ENCODE measurements at places on chromosomes 11 and 22.

DNA sequence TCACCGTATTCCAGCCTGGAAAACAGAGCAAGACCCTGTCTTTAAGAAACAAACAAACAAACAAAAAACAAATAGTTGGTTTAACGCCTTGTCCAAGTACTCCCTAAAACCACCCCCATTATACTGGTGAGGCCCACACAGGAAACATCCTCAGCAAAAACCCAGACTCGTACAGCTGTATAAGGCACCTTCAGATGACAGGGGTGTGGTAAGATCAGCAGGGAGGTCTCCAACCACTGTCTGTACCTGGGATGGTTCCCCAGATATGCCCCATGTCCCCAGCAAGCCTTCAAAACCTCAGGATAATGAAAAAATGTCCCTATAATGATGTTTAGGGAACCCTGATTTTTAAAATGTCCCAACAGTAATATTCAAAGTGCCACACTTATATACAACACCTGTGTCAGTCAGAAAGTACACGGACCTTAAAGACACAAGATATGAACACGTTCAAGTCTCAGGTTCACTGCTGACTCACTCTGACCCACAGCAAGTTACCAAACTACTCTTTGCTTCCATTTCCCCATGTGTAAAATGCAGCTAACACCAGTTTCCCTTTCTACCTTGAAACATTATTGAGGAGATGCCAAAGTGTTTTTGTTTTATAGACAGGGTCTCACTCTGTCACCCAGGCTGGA, 9.3 kb downstream of the SF3A1 start:
- DNase-seq, result peak; percentile 15

DNA sequence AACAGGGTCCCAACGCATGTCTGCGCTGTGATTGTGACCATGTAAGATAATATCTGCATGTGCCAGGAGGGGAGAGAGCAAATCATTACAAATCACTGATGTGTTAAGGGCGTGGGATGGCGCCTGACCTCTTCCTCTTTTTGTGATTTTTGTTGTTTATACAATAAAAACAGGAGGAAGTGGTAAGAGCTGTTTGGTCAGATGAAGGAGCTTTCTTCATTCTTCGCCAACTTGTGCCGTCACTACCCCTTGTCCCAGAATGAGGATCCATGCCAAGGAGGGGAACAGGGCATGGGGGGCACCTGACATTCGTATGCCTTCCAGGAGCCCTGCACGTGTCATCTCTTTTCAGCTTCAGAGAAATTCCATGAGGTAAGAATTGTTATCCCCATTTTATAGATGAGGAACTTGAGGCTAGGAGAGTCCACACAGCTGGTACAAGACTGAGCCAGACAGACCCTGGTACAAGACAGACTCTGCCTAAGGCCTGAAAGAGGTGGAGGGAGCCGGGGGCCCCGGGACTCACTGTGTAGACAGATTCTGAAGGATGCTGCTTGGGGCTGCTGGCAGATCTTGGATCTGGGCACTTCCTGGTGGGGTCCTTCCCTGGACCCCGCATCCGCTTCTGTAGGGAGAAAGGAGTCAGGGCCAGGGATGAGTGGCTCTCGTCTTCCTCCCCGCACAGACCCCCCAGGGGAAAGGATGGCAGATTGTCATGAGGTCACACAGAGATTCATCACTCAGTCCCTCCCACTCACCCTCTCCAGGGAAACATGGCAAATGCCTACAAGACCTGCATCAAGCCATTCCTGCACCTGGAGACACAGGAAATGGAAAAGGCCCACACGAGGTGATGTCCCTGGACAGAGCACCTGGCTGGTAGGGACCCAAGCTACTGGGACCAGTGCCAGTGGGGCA, 34.6 kb downstream of the NFAM1 start:
- DNase-seq, result peak; percentile 88

GRCh38 chr22:39150848-39151215, 1.6 kb downstream of the CBX7 start:
- no peak for DNase-seq

DNA sequence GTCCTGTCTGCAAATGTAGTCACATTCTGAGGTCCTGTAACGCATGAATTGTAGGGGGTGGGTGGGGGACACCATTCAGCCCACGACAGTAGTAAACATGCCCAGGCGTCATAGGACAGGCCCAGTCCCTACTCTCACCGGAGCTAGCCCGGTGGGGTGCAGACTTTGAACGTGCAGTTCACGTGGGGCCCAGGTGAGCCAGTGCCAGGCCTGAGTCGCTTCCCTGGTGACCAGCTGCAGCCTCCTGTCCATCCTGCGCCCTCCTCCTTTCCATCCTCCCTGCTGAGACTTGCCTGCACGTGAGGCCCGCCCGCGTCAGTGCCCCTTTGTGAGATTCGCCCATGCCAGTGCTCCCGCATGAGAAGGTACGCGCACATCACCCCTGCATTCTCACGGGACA, 116.8 kb downstream of the WNT7B start:
- no peak for DNase-seq

DNA sequence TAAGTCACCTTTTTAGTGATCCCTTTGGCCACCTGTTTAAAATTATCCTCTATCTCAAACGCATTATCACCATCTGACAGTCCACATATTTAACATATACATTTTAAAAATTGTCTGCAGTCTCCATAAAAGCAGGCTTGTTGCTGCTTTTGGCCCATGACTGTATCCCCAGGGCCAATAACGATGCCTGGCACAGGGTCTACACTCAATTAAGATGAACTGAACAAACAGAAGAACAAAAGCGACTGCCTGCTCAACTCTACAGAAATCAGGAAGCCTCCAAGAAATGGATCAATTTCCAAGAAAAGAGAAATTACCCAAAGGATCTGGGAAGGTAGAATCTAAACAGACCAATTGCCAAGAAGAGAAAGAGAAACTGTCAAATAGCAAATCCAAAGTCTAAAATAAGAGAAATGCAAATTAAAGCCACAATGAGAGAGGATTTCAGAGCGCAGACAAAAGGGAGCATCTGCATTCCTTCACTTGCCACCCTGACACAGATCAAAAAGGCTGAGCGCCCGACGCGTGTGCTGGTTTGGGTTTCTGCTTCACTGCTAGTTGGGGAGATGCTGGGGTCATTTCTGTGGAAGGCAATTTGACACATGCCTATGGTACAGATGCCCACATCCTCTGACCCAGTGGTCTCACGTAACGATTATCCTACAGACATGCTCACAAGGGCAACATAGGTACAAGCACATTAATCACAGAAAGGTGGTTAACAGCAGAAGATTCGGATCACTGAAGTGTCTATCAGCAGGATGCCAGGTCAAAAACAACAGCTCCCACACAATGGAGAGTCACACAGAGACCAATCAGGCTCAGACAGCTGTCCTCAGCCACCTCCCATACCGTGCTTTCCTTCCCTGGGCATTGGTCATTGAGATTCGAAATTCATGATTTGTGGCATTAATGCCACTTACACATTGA, 55.9 kb downstream of the SHISAL1 start:
- DNase-seq, result no peak

DNA sequence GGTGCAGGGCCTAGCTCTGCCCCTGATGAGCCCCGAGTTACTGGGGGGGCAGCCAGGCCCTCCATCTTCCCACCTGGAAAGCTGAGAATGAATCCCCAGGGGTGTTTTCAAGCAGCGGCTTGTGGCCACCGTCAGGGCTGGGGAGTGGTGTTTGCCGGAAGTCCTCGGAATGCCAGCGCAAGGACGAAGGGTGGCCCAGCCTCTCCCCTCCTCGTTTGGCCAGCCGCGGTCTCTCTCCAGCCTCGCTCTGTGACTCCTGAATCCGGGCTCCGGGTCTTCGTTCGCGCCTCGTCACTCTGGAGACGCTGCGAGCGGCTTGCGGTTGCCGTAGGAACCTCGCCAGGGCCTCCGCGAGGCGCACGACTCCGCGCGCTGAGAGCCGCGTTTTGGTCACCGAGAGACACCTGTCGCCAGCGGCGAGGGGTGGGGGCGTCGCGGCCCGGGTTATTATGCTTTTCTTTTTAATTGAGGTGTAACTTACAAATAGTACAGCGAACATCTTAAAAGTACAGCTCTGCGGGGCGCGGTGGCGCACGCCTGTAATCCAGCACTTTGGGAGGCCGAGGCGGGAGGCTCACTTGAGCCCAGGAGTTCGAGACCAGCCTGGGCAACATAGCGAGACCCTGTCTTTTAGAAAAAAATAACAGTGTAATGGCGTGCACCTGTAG, 6.3 kb upstream of the KDELR3 start:
- DNase-seq, result peak; percentile 82

GRCh38 chr11:25910086-25910485, 421.8 kb upstream of the ANO3 start:
- DNase-seq, result no peak

DNA sequence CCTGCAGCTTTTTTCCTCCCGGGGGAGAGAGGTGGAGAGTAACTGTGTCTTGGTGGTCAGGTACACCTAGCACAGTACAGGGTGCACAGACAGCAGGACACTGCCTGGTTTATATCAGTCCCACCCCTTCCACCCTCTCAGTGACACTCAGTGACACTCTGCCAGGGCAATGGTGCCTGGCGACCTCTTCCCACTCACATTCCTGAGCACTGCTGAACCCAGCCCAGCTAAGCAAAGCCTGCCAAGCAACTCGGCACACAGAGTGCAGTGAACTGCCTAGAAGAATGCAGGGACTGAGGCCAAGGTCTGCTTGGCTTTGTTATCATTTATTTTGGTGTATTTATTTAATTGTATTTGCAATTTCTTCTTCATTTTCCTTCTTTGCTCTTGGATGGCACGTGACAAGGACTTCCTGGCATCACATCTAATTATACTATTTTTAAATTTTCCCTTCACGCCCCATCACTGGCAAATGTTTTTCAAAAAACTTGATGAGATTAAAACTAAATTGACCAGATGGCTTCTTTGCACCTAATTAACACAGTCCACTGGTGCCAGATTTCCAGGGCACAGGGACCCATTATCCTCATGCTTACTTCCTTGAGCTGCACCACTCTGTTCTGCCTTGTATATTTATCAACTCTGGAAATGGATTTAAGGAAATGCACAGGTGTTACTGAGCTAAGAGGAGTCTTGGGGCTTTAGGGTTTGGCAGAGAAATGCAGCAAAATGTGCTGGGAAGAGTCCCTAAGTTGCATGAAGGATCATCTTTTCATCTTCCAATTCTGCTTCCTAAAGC, 205.6 kb downstream of the ADAMTS15 start:
- no peak for DNase-seq

GRCh38 chr22:49432211-49432896, 395.3 kb downstream of the BRD1 start:
- DNase-seq, result no peak

DNA sequence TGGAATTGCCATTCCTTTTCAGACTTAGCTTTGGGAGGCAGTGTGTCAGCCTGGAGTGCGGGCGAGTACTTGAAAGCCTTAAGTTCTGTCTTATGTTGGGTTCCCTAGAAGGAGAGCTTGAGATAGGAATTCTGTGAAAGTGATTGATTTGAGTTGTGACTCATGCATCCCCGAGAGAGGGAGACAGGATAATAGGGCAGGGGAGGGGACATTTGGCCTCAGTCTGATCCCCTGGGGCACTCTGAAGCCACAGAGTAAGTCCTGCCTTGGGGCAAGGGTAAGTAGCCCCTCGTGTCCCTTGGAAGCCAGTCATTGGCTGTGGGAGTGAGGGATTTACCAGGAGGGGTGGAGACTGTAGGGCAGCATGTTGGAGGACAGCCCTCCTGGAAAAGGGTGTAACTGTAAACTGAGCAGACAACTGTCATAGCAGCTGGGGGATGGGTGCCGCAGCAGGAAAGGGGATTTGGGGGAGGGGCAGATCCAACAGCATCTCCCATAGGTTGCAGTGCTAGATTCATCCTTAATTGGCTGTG, 44.0 kb downstream of the KIAA1671 start:
- no peak for DNase-seq

- no peak for DNase-seq
Observed at GRCh38 chr11:115065830-115066664, 387.7 kb downstream of the NXPE2 start.

DNA sequence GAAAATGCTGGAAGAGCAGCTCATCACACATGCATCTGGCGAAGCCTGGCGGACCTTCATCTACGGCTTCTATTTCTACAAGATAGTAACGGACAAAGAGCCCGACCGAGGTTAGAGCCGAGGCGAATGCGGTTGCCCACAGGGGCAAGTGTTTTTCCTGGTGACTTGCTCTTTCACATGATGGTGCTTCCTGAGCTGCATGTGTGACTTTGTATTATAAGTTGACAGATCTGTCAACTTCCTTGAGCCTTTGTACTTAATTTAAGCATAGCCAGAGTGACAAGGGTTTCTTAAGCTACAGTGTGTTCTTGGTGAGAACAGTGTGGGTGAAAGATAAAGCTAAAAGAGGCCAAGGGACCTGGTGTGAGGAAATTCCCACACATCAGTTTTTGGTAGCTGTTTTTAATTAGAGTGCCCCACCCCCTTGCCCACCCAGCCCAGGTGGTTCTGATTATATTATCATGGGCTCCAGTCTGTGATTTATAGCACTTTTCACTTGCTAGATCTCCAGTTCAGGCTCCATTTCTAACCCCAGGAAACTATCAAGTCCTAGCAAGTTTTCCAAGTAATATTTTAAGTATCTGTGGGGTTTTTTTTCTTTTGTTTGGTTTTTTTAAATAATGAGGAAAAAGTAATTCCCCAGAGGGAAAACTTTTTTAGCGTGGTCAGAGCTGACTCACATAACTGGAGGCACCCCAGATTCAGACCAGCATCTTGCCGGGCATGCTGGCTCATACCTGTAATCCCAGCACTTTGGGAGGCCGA, 68.0 kb upstream of the YWHAH start:
- no peak for DNase-seq

DNA sequence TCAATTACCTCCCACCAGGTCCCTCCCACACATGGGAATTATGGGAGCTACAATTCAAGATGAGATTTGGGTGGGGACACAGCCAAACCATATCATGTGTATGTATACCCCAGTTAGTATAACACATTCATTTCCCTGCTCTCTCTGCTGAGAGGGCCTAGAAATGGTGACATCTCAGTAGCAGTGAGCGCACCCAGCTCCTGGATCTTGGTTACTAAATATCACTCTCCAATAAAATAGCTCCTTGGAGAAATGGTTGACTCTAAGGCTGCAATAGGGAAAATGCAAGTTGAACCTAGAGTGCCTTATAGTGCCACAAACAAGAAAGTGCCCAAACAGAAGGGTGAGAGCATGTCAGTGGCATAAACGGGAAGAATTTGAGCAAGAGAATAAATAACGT, 59.6 kb downstream of the ARHGEF12 start:
- DNase-seq, result no peak
